NCI-H748 treated with DMSO at 0.1 percent for 48 hours (cell line): ENCODE measurements at places on chromosomes 1 and 21.
A peak's percentile ranks its signal among the peaks of the same experiment; 100 is the strongest.

DNA sequence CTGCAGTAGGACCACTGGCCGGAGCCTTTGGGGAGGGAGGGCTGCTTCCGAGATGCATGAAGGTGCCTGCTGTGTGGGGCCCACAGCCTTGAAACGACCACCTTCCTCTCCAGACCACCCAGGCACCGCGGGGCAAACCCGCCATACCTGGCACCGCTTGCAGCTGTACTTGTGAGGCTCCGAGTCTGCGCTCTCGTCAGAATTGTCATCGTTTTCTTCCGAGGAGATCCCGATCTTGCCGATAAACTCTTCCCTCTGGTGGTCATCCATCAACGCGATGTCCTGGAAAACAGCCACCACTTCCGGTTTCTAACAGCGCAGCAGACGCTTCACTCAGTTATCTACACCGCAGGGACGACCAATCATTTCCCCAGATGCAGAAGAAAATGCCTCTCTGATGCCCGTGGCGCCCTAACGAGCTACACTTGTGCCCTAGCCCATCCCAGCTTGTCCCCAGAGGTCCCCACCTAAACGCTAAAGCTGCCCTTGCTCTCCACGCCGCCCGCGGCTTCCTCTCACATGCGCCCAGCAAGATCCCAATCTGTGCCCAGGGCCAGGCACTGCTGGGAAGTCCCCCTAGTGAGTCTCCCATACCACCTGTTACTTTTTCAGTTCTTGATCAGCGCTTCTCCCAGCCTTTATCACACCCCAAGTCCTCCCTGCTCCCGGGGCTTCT lies 55.0 kb upstream of the RIPK4 start:
- DNase-seq: no peak

- peak; percentile 2 for DNase-seq
Observed at GRCh38 chr1:30111431-30111830, 612.0 kb downstream of the MATN1 start.

DNA sequence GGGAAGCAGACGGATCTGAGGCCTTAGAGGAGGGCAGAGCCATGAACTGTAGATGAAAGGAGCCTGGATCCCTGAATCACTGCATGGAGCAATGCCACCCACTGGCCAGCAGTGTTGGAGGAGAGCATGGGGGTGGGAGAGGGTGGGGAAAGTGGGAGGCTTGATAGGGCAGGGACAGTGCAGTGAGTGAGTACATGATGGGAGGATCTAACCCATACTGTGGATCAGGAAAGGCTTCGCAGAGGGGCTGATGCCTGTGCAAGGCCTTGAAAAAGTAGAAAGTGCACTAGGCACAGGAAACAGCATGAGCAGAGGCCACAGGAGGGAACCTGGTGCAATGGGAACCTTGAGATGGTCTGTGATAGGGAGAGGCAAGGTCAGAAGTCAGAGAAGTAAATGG lies 391.9 kb downstream of the PTPRU start:
- DNase-seq: no peak

DNA sequence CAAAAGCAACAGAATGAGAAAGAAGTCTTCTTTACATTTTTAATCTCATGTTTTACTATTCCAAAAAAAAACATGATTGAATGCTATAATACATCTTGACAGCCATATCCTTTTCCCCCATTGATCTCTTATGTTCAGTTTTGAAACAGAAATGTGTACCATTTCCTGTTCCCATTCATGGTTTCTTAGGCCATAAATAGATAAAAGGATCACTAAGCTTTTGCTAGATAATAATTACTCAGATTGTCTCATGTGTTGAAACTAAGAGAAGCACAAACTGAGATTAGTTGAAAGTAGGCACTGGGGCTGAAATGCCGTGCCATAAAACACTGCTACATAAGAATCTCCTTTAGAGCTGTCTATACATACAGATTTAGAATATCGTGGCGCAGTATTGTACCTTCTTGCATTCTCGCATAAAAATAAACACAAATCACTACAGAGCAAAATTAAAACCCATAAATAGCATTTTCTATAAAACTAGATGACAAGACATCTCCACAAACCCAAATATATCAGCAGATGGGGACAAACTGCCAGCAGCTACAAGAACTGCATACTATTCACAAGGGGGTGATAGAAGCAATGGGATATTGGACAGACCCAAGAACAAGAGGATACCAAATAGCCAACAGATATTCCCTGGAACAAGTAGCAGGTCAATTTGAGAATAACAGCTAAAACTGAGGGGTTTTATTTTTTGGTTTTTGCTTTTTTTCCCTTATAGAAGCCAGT lies 405.3 kb upstream of the PRMT6 start:
- no peak for DNase-seq

DNA sequence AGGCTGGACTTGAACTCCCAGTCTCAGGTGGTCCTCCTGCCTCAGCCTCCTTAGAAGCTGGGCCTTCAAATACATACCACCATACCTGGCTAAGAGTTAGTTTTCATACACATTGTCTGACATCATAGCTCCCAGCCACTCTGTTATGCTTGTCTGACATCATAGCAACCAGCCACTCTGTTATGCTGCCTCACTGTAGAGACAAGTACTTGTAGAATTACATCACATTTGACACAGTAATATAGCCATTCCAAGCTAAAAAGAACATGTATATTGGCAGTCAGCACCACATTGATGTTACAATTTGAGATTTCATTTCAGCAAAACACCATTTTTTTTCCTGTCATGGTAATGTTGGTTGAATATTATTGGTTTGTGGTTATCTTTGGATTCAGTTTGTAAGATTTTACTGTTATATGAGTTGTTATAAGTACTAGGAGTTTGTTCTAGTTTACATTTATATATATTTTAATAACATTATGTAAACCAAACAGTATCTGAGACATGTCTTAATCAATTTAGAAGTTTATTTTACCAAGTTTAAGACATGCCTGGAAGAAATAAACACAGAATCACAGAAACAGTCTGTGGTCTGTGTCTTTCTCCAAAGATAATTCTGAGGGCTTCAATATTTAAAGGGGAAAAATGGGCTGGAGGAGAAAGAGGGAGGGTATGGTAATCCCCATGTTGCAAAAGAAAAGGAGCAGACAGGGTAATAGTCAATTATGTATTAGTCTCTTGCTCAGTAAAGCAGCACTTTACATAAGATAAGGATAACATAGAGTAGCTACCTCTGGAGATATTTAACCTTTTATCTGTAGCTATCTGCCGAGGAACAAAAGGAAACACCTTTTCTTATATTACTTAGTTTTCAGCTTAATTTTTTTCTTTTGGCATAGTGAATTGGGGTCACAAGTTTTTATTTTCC lies 43.0 kb downstream of the XPR1 start:
- no peak for DNase-seq

DNA sequence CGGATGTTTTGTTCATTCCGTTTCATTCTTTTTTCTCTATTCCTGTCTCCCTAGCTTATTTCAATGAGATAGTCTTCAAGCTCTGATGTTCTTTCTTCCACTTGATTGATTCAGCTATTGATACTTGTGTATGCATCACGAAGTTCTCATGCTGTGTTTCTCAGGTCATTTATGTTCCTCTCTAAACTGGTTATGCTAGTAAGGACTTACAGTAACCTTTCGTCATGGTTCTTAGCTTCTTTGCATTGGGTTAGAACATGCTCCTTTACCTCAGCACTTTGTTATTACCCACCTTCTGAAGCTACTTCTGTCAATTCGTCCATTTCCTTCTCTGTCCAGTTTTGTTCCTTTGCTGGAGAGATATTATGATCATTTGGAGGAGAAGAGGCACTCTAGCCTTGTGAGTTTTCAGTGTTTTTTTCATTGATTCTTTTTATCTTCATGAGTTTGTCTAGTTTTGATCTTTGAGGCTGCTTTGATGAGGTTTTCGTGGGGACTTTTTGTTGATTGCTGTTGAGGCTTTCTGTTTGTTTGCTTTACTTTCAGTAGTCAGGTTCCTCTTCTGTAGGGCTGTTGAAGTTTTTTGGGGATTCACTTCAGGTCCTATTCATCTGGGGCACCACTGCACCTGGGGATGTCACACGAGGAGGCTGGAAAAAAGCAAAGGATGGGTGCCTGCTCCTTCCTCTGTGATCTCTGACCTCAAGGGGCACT lies 496.9 kb upstream of the LRRC7 start:
- DNase-seq: no peak

DNA sequence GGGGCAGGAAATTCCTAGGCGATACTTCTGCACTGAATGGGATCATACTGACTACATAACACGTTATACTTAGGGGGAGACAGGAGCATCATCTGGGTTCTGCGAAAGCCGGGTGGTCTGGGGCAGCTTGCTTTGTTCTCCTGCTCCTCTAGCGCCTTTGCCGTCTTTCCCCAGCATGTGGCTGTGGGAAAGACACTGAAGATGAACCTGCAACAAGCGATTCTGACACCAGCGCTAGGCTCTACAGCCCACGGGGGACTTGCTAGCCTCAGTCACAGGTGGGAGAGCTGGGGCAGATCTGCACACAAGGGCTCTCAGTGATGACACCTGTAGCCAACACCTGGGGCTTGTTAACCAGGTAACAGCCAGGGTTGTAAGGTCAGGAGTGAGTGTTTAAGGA lies 51.8 kb downstream of the CD46 start:
- no peak for DNase-seq

DNA sequence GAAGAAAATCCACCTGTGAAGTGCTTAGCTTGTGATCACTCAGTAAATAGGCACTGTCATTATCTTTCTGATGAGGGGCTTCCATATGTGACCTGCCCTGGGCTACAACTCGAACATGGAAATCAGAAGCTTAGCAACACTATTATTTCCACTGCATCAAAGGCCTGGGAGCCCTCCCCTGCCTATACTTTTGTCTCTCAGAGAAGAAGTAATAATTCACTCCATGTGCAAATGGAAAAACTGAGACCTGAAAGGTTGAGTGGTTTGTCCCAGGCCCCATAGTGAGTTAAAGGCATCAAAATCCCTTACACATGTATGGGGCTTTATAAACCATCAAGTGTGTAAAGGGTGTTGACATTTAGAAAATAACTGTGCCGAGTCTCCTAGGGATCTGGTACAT lies 20.9 kb downstream of the SOX13 start:
- DNase-seq: no peak

DNA sequence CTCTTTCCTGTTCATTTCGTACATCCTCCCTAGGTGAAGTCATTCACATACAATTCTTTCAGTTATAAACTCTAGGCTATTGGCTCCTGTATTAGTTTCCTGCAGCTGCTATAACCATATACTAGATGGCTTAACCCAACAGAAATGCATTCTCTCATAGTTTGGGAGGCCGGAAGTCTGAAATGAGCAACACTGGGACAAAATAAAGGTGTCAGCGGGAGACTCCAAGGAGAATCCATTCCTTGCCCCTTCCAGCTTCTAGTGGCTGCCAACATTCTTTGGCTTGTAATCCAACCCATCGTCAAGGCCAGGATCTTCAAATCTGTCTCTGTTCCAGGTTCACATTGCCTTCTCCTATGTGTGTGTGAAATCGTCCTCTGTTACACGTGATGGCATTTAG lies 71.3 kb downstream of the TOR3A start:
- DNase-seq: no peak

DNA sequence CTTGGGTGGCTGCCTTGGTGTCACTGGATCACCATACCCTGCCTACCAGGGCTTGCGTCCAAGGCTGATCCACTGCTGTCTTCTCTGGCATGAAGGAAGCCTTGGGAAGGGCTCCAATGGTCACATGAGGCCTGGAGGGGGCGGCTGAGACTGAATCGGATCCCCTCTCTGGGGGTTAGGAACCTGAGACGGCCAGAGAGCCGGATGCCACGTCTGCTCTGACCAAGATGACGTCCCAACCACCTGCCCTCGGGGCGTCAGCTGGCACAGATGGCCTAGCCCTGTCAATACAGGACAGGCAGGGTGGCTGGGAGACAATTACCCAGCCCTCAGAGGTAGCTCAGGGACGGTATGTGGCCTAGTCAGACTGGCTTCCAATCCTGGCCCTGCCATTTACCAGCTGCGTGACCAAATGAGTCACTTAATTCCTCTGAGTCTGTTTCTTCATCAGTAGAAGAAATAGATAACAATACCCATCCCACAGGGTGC lies 5.4 kb downstream of the TRIM62 start:
- DNase-seq: no peak

GRCh38 chr1:206479183-206480125 lies 9.2 kb downstream of the IKBKE start:
- DNase-seq: peak; percentile 35

- no peak for DNase-seq
Observed at GRCh38 chr1:68904477-68904876, 407.6 kb upstream of the DEPDC1 start.

DNA sequence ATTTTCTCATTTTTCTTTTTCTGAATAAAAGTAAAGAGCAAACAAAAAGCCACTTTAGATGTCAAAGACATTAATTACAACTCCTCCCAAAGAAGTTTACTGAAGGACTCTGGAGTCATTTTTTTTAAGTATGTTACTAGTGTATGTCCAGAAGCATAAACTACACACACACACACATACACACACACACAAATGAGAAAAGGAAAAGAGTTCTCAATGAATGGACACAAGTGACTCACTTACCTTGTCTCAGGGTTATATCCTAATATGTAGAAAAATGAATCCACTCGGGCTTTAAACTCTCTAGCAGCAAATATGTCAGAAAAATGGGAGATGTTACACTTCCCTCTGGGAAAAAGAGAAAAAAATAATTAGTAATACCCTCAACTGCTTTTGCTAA lies 223.1 kb downstream of the SLC45A1 start:
- no peak for DNase-seq

DNA sequence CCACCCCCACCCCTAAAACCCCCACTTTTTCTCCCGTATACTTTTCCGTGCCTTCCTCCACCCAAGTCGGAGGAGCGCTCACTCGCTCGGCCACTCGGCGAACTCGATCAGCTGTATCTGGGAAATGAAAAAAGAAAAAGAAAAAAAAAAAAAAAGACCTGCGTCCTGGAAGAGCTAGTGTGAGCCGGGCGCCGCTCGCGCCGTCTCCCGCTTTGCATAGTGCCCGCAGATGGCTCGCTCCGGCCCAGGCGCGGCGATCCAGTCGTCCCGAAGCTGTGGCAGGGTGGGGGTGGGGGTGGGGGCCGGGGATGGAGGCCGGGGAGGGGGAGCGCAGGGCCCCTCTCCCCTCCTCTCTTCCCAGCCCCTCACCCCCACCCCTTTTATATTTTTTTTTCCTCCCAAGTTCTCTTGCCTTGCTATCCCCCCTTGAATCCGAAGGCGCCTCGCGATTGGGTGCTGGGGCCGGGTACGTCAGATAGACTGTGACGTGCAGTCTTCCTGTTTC lies 299 bp upstream of the PROX1 start:
- DNase-seq: peak; percentile 60

GRCh38 chr1:8560035-8560434 lies 242.1 kb downstream of the SLC45A1 start:
- DNase-seq: no peak

GRCh38 chr1:112721966-112722524 lies 6.9 kb upstream of the PPM1J start:
- DNase-seq: no peak

DNA sequence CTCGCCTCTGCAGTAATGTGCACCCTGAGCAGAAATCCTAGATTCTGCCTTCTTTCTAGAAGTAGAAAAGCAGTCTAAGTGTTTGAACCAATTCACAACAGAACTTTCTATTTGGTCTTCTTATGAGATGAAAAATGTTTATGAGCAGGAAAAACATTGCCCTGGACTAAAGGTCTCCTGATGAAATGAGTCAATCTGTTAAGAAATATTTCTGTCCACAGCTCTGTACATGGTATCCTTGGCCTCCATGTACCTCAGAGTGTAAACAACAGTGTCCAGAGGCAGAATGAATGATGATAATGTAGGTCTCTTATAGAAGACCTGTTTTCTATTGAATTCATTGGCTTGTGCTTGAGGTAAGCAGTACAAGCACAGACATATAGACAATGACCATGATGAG lies 6.2 kb upstream of the APCS start:
- DNase-seq: no peak

- no peak for DNase-seq
Observed at GRCh38 chr1:91937613-91938012, 11.6 kb upstream of the BRDT start.

GRCh38 chr1:15014516-15014915 lies 139.0 kb upstream of the TMEM51 start:
- no peak for DNase-seq
